ENCODE measurements at places on chromosomes 11 and 22.
A peak's percentile ranks its signal among the peaks of the same experiment; 100 is the strongest.

GRCh38 chr11:68441466-68442230 lies 18.9 kb upstream of the PPP6R3 start:
- DNase-seq, result no peak

DNA sequence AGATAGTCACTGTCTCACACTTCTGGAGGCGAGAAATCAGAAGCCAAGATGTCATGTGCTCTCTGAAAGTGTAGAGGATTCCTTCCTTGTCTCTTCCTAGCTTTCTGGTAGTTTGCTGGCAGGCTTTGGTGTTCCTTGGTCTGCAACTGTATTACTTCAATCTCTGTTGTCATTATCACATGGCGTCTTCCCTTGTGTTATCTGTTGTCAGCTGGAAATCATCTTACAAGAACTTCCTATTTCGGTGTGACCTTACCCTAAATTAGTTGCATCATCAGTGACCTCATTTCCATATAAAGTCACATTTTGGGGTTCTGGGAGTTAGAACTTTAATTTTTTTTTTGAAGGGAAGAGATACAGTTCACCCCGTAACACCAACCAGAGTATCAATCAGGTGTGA lies 3.3 kb upstream of the LIN7C start:
- DNase-seq, result no peak

DNA sequence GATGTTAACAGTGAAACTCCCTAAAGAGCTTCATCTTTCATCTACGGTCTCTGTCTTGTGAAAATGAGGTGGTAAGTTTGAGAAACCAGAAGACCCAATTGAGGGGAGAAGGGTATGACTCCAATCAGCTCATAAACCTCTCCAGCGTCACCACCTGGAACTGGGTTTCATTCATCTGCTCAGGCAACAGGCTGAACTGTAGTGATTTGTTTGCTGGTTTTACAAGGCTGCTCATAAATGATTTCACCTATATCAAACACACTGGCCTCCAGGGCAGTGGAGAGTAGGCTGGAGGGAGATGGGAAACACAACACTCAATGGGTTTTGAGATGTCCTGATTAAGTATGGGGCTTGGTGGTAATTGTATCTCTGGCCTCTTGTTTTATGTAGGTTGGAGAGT lies 79.0 kb downstream of the EFCAB6 start:
- no peak for DNase-seq

DNA sequence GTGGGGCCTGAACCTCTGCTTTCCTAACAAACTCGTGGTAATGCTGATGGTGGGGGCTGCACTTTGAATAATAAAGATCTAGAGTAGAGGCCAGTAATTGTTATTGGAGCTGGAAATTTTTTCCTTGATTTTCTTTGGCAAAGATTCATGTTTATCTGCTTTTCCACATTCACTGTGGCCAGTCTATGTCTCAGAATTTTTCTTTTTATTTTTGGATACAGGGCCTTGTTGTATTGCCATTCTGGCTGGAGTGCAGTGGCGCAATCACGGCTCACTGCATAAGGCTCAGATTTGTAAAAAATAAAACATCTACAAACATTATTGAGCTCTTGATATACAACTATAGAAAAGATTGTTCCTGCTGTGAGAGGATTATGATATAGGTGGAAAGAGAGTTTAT lies 1.6 kb downstream of the TMEM135 start:
- DNase-seq, result no peak

DNA sequence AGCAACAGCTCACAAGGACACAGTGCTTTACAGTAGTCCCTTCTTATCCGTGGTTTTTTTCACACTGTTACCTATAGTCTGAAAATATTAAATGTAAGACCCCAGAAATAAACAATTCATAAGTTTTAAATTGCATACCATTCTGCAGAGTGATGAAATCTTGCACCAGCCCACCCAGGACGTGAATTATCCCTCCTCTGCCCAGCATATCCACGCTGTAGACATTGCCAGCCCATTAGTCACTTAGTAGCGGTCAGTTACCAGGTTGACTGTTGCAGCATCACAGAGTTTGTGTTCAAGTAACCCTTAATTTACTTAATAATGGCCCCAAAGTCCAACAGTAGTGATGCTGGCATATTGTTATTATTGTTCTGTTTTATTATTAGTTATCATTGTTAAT lies 3.6 kb downstream of the CLTCL1 start:
- no peak for DNase-seq

DNA sequence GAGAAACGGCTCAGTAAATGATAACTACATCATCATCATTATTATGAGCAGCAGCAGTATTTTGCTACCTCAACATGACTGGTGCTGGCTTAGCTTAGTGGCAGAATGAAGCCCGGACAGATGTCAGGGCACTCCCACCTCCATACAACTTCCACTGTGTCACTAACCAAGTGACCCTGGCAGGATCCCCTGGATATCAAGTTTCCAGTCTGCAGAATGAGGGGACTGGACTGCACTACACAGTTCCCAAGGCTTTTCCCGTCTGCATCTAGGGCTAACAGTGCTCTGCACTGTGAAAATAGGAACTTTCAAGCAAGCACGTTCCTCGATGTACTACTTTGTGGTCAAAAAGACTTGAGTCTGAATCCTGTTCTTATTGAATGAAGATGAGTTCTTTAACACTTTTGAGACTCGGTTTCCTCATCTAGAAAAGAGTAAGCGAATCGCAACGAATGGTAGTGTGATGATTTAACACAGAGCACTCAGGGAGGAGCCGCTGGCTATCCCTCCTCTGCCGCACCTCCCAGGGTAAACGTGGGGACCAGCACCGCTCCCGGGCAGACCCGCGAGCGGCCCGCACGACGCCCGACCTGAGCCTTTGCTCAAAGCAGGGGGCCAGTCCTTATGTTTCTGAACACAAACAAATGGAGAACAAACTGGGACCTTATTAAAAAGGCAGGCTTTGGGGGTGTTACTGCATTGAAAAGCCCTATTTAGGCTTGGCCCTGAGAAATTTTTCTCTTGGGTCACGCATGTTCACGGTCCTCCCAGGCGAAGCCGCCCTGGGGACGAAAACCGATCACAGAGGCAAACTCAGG lies 910 bp downstream of the CLTCL1 start:
- no peak for DNase-seq

DNA sequence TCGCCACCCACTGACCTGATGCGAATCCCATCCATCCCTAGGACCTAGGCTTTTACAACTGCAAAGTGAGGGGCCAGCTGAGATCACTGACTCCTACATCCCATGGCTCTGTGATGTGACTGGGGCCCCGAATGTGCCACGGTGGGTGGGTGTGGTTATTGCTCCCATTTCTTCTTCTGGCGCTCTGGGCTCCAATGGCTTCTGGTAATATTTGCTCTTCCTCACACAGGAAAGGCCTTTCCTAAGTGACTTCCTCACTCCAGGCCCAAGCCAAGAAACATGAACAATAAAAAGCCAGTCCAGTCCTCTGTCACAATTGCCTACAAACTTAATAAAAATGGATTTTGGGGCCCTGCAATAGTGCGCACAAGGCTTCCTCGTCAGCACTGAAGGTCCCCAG lies 78.1 kb downstream of the GALNT18 start:
- DNase-seq, result no peak

DNA sequence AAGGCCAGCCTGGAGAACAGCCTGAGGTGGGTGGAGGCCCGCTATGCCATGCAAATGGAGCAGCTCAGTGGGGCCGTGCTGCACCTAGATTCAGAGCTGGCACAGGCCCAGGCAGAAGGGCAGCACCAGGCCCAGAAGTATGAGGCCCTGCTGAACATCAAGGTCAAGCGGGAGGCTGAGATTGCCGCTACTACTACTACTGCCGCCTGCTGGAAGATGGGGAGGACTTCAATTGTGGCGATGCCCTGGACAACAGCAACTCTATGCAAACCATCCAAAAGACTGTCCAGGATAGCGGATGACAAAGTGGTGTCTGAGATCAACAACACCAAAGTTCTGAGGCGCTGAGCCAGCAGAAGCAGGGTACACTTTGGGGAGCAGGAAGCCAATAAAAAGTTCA lies 3.1 kb upstream of the TMEM218 start:
- DNase-seq, result no peak

DNA sequence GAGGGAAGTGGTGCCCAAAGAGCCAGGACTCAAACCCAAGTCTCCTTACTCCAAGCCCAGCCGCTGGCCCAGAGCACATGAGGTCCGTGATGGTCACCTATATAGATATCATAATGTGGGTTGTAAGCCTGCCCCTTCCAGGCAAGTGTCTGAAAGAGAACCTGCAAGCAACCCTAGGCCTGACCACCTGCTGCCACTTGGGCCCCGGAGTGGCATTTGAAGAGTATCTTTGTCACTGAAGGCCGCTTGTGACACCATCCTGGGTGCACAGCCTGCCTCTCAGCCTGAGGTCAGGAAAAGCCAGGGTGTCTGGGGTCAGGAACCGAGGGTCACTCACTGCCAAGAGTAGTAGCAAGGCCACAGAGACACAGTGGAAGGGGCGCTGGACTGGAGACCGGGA lies 32.4 kb downstream of the OTOG start:
- no peak for DNase-seq

GRCh38 chr11:88039476-88040147 lies 135.6 kb downstream of the RAB38 start:
- DNase-seq, result no peak

GRCh38 chr22:37661160-37661924 lies 2.8 kb downstream of the PDXP start:
- DNase-seq, result no peak

DNA sequence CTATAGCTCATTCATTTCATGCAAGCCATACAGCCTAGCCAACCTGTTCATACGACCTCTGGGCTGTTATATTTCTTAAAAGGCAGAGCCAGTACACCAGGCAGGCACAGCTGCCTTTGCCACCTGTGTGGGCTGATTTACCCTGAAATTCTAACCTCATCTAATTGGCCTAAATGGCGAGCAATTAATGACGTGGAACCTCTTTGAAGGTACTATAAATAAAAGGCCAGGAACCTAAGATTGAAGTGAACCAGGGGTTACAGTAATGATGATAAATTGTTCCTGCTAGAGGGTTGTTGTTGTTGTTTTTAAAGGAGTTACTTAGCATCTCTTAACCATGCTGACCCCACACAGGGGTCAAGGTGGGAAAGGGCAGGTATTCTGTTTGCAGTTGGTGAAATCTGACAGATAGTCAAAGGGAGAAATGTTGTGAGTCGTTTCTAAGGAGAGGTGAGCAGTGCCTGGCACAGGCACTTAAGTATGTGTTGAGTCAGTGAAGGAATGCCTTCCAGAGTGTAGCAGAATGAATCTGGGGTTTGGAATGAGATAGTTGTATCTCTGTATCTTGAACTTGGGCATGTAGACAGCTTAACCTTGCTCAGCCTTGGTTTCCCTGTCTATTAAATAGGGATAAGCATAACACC lies 213.5 kb upstream of the NAV2 start:
- DNase-seq, result no peak

DNA sequence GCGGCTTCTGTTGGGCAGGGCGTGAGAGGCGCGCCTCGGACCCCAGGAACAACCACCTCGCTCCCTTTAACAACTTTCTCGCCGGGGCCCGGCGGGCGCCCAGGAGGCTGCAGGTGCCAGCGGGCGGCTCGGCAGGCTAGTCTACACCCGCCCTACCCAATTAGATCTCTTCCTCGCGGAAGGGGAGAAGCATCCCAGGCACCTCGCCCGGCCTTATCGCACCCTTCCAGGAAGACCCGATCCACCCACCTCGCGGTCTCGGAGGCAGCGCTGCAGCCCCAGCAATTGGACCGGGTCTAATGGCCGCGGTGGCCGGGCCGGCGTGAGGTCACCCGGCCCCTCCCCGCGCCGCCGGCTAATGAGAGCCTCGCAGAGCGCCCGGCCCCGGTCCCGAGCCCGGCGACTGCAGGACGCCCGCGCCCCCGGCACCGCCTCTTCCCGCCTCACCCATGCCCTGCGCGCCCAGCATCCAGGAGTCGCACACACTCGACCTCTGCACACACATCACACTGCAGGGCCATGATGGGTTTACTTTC lies at the start of gene PLAAT3:
TSS of gene PLAAT3 (minus strand) at position 298 of the 536 bp plus-strand sequence. CDS start 419 bp downstream, outside the sequence.
- DNase-seq, result peak; percentile 16

DNA sequence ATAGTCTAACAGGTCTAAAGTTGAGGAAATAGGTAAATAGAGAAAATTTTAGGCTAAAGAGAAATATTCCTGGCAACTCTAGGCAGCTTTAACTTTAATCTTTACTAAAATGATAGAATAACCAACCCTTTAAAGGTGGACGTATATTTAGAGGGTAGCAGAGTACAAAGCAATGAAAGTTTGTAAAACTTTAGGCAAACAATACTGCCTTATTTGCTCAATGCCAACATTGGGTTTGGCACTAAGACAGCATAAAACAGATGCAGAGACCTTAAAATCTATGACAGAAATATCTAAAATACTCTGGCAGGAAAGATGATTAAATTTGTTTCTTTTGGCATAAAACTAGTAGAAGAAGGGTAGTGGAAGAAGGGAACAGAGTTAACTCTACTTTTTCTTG lies 70.7 kb downstream of the EMSY start:
- DNase-seq, result no peak

DNA sequence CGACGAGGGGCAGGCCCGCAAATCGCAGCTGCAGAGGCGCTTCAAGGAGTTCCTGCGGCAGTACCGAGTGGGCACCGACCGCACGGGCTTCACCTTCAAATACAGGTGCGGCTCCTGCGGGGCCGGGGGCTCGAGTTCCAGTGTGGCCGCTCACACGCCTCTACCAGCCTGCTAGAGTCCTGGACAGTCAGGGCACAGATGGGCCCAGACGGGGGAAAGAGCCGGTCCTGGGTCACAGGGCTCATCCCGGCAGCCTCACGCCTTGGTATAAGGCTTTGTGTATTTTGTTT lies 506 bp downstream of the MCM5 start:
- no peak for DNase-seq

GRCh38 chr11:133727774-133728173 lies 117.5 kb downstream of the SPATA19 start:
- no peak for DNase-seq

All from activated T-cell treated with anti-CD3 and anti-CD28 coated beads, Interleukin-2, amount 50 U/mL, for 4 hours (primary cell).